Activated T-helper 1 cell treated with anti-CD3 and anti-CD28 coated beads, Interleukin-2, amount 50 U/mL, for 16 hours (primary cell): ENCODE measurements at places on chromosomes 11 and 22.

GRCh38 chr22:22759371-22759770, 115.0 kb downstream of the GGTLC2 start:
- DNase-seq: no peak

DNA sequence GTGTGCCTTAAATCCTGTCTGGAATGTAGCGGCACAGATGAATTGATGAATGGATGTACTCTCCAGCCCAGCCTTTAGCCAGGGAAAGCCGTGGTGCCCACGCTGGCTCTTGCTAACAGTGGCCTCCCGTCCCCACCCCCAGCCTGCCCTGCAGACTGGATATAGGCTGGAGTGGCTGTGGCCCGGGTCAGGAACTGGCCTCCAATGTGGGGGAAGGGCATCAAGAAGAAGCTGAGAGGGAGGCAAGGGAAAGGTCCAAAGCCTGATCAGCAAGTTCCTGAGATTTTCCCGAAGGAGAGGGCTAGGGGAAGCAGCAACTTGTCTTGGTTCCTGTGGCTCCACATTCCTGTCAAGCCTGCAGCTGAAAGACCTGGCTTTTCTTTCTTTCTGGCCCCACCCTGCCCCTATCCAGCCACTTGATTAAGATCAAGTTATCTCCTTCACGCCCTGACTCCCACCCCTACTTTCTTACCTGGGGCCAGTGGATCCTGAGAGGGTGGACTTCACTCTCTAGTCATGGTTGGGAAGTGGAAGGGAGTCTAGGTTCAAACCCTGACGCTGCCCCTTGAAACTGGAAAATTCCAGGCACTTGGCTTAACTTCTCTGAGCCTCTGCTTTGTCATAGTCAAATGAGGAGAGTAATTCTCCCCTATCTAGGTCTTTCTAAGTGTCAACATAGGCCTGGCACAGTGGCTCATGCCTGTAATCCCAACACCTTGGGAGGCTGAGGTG, 11.0 kb upstream of the MICALL1 start:
- no peak for DNase-seq

GRCh38 chr22:22022255-22022840, 39.8 kb upstream of the TOP3B start:
- no peak for DNase-seq

GRCh38 chr11:64058494-64058893, 22.8 kb downstream of the FLRT1 start:
- no peak for DNase-seq

GRCh38 chr11:77035039-77035438, 841 bp downstream of the B3GNT6 start:
- no peak for DNase-seq

GRCh38 chr22:25395915-25396314, 168.6 kb upstream of the GRK3 start:
- no peak for DNase-seq

DNA sequence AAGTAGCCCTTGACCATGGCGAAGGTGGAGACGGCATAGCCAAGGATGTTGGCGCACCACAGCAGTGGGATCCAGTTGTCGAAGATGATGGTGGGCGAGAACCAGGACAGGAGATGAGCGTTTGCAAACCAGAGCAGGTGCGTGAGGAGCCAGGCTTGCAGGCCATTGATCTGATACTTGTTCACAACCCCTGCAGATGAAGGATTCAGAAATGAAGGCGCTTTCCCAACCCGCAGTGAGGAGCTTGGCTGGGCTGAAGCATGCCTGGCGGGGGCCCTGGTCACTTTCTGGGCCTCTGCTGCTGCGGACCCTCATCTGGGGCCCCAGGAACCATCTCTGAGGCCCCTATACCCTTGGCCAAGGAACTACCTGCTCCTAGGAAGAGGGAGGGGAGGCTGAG, 6.9 kb downstream of the DHCR7 start:
- DNase-seq: no peak

DNA sequence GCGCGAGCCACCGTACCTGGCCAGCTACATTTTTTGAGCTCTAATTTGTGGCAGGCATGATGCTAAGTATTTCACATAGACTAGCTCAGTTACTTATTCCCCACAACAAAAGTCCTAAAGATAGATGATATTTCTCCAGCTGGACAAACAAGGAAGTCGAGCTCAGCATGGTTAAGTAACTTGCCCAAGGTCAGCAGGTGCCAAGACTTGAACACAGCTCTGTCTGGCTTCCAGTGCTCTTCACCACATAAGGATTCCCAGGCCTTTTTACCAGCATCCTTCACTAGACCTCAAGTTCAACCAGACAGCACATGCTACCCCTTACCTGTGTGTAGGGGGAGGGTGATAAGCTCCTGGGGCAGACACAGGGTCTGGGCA, 177.3 kb upstream of the NCAM1 start:
- no peak for DNase-seq

DNA sequence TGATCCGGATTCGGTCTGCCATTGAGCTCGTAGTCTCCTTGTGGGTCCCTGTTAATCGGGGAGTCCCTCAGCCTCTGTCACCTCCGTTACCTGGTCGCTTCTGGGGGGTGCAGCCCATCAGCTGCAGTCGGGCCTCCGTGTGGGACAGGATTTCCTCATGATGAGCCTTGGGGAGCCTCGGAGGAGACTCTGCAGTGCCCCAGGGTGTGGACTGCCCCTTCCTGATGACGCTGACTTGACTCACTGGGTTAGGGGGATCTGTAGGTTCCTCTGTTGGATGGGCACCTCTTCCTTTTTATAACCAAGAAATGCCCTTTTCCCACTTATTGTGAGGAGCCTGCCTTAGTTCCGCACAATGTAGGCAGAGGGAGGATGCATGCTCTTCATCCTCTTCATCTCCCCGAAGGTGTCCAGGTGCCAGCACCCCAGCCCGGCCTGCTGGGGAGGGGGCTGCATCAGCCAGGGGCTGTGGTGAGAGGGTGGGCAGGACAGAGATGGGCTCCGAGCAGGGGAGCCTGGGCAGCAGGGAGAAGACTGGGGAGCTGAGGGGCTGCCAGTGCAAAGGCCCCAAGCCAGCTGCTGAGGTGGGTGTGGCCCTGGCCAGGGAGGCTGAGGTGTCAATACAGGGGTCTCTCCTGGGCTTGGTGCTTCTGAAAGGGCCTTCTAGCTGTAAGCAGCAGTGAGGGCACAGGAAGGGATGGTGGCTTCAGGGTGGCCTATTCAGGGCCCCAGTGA, 13.5 kb upstream of the TTLL8 start:
- DNase-seq: no peak

GRCh38 chr11:83056204-83056603, 15.5 kb downstream of the RAB30 start:
- no peak for DNase-seq

DNA sequence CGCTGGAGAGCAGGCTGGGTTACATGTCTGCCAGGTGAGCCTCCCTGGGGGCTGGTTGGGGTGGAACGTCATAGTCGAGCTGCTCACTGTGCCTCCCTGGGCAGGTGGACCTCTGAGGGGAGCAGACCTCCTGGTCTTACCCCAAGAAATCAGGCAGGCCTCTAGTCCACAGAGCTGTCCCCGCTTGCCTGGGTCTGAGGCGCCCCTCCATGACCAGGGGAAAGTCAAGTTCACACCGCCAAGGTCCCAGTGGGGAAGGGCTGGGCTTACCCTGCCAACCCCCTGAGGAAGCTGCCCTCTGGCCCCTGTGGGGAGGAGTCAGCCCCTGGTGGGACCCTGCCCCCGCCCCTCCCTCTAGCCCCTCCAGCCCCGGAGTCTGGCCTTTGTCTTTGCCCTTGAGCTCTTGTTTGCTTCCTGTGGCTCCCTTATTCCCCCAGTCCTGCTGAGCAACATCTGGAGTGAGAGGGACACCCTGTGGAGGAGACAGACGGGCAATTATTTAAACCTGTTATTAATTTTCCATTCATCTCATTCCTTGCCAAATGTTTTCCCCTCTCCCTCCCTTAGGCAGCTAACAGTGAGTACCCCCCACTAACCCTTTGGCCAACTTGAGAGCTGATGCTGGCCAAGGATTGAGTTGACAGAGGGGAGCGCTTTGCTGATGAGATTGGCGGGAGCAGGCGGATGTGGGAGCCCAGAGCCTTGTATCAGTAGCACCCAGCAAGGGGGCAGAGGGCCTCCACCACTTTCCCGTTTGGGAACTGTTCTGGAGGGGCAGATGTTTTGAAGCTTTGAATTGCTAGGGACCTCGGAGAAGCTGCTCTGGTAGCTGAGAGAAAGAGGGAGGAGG, 83.4 kb downstream of the CEP164 start:
- no peak for DNase-seq
